ENCODE measurements at places on chromosomes 2 and 18. TPM values are rescaled to one million over a fixed set of nuclear protein-coding genes. Genes with fewer than 3 reads are reported as not detected.

GRCh38 chr2:118842661-118843482 is 4.6 kb downstream of the EN1 start:
- H3K4me1 ChIP-seq, result peaks cover 8% of the 10 kb centered on the region
- DNase-seq, result no peak
- H3K27ac ChIP-seq, result no peak overlapping the region
- H3K27me3 ChIP-seq, result peaks cover 86% of the 10 kb centered on the region
- H3K36me3 ChIP-seq, result no peaks in the 10 kb centered on the region

GRCh38 chr2:241000831-241001321 is 2.5 kb downstream of the SNED1 start:
- DNase-seq, result no peak
- H3K27me3 ChIP-seq, result no peaks in the 10 kb centered on the region
- H3K4me3 ChIP-seq, result no peak overlapping the region
- no peak overlapping the region for H3K27ac ChIP-seq
- H3K4me1 ChIP-seq, result no peaks in the 10 kb centered on the region
- no peaks in the 10 kb centered on the region for H3K36me3 ChIP-seq

GRCh38 chr2:257429-257828 is 6.4 kb downstream of the SH3YL1 start:
- H3K36me3 ChIP-seq, result no peaks in the 10 kb centered on the region
- DNase-seq, result no peak
- no peaks in the 10 kb centered on the region for H3K27me3 ChIP-seq
- H3K4me1 ChIP-seq, result no peaks in the 10 kb centered on the region
- H3K27ac ChIP-seq, result no peak overlapping the region

LRRC30 gene
- not detected for total RNA-seq

FRZB gene
- 26.8 TPM for total RNA-seq

C18orf54 gene
- 6.1 TPM for total RNA-seq
